ENCODE measurements at places on chromosomes 7 and 10. TPM values are rescaled to one million over a fixed set of nuclear protein-coding genes. Genes with fewer than 3 reads are reported as not detected.

Gene GNG11
- total RNA-seq = 4.4 TPM

Gene AGMO
- total RNA-seq = not detected

Gene CCDC7
- total RNA-seq = 14.1 TPM

Gene THSD7A
- 0.06 TPM for total RNA-seq

Gene MACC1
- 12.0 TPM for total RNA-seq

Gene GFRA1
- not detected for total RNA-seq

Gene CTAGE6
- total RNA-seq = not detected

Gene PDE1C
- total RNA-seq = 14.1 TPM

Gene KLF14
- total RNA-seq = not detected

Gene FBXL13
- not detected for total RNA-seq

Gene CLDN4
- total RNA-seq = 724 TPM

Gene H2BK1
- total RNA-seq = not detected

Measured in PC-3 (cell line).